Epithelial cell of umbilical artery (primary cell): ENCODE measurements at places on chromosomes 16 and 17. TPM values are rescaled to one million over a fixed set of nuclear protein-coding genes. Genes with fewer than 3 reads are reported as not detected.

SLFN11 gene
- 57.8 and 227 TPM in 2 replicates for total RNA-seq

OR4D1 gene
- not detected in 2 replicates for total RNA-seq

SCO1 gene
- total RNA-seq = 22.4 and 30.7 TPM in 2 replicates

PNMT gene
- total RNA-seq = not detected in 2 replicates

CCNF gene
- total RNA-seq = 35.1 and 45.4 TPM in 2 replicates

DHX58 gene
- 5.8 and 41.5 TPM in 2 replicates for total RNA-seq

MYH2 gene
- not detected in 2 replicates for total RNA-seq
